ENCODE measurements at places on chromosomes 16 and 17.

DNA sequence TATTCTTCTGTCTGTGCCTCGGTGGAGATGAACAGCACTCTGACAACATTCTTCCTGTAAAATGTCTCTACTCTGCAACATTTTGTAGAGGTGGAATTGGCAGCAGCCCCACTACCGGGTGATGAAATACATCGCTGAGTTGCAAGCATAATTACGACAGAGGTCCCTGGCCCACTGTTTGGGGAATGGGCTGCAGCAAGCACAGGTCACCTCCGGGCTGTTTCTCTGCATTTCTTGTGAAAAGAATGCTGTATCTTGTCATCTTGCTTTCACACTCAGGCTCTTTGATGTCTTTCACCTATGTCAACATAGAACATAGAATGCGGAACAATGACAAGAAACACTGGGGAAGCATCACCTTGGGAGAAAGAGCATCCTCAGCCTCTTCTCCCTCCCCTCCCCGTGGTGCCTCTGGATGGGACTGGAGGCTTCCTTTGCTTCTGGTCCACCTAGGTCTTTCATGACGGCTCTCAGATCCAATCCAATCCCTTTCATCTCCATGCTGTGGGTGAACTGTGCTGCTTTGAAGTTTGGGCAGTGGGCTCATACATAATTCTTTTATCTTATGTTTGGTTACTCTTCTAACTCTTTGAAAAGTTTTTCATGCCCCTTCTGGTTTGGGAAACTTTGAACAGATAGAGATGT, 265.0 kb downstream of the PHKB start:
- DNase-seq = no peak

DNA sequence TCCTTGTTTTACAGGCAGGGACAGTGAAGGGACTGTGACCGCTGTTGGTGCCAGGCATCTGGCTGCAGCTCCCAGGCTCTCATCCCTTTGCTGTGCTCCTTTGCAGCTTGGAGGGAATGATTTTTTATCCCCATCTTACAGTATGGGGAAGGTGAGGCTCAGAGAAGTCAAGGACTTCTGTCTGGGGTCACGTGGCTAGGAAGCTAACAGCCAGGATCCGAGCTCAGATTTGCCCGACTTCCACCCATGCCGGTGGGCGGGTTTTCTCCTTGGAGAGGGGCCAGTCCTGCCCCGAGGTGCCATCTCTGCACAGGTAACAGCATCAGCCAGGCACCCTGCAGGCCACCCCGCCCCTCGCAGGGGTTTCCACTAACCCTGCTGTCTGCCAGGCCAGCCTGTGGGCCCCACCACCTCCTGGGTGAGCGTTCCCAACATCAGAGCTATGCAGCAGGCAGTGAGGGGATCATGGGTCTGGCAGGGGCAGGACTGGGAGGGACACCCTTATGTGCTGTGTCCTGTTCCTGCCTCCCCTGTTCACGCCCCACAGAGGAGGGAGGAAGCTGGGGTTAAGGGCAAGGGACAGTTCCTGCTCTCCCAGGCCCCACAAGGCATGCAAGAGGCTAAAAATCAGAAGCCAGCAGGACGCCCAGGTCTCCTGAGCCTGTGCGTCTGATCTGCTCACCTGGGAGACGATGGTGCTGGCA, 25.4 kb downstream of the JPH3 start:
- DNase-seq = no peak

GRCh38 chr16:87417528-87417910, 25.4 kb downstream of the MAP1LC3B start:
- no peak for DNase-seq

GRCh38 chr16:62657116-62657515, 620.9 kb upstream of the CDH8 start:
- DNase-seq = no peak

DNA sequence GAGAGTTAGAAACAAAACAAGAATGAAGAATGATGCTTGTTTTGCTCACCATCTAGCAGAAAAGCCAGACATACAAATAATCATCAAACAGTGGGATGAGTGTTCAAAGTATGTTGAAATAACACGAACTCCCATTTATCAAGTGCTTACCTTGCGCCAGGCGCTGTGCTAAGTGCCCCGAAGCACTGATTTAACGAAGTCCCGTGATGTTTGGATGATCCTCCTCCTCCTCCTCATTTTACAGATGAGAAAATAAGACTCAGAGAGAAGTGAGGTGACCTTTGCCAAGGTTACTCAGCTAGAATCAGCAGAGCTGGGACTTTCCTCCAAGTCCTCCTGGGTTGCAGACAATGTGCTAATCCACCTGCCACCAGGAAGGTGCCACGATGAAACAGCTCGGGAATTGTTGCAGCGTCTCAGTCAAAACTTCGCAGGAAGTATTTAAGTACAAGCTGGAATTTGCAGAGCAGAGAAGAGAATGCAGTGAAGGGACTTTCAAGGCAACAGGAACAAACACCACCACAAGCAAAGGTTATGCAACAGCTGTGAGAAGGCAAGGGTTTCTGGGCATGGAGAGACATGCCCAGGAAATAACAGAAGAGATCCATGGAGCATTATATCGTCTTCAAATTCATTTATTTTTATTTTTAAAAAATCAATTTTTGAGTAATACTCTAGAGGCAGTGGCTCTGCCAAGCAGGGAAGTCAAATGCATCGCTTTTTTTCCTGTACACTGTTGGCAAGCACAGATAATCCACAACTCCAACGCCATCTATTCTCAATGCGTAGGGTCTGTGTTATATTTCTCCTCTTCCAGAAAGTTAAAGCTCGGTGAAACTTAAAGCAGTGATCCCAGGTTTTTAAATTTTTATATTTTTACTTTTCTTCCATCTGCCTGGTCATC, 11.1 kb downstream of the PRCD start:
- no peak for DNase-seq

- DNase-seq = no peak
Measured at GRCh38 chr17:75684249-75684648, 17.1 kb downstream of the SAP30BP start.

DNA sequence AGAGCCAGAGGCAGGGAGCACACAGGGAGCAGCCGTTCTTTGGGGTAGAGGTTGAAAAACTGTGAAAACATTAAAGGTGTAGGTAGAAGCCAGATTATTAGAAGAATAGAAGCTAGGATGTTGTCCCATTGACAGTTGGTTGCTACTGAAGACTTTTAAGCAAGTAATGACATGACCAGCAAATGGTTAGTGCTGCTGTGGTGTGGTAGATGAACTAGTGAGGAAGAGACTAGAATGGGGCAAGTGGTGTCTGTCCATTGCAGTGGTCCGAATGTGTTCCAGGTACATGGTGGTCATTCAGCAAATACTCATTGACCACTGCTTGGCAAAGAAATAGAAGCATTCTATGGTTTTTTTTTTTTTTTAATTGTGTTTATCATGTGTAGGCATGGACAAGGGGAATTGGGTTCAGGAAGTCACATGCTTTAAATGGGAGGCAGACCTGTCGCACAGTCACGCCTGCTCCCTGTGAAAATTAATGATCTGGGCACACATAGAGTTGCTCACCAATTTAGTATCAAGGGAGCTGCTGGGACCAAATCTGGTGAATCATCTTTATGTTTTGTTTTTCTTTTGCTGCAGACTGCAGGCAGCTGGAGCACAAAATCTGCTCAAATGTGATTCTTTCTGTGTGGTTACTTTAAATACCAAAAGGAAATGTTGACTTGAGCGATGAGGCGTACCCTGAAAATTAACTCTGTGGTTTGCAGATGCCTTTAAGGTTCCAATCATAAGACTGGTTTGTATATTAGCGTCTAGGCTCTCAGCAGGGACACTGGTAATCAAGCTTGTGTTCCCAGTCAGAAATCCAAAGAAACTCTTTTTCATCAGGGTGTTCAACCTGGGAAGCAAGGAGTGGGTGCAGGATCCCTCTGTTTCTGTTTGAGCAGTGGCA, 30.7 kb downstream of the YPEL2 start:
- DNase-seq = no peak

GRCh38 chr16:71927383-71927782, 32.1 kb downstream of the IST1 start:
- DNase-seq = no peak

DNA sequence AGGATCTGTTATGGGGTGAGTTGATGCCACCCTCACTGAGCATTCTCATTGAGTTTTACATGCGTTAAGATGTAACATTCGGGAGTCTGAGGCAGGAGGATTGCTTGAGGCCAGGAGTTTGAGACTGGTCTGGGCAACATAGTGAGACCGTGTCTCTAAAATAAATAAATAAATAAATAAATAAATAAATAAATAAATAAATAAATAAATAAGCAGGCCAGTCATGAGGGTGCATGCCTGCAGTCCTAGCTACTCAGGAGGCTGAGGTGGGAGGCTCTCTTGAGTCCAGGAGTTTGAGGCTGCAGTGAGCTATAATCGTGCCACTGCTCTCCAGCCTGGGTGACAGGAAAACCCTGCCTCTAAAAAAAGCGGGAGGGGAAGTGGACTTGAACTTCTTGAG, 90.3 kb downstream of the SNX29 start:
- no peak for DNase-seq

DNA sequence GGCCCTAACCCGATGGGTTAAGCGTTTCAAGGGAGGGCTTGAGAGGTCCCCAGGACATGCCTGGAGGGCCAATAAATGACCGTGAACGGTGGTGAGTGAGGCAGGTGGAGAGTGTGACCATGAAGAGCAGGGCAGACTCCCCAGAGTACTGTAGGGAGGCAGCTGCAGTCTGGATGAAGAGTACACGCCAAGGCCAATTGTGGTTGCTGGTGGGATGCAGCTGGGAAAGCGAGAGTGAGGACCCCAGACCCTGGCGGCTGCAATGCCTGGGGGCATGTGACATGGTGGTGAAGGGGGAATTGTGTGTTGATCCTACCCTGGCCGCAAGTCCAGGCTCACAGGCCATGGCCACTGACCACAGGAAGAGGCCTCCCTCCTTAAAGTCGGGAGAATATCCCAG, 62.9 kb downstream of the TMEM235 start:
- no peak for DNase-seq

- no peak for DNase-seq
Measured at GRCh38 chr16:72664056-72664508, 383.8 kb downstream of the ZFHX3 start.

- no peak for DNase-seq
Measured at GRCh38 chr17:15350777-15351477, 9.5 kb upstream of the TEKT3 start.

- no peak for DNase-seq
Measured at GRCh38 chr17:14784997-14785696, 480.0 kb downstream of the PMP22 start.

GRCh38 chr16:9154567-9155410, 63.3 kb downstream of the HAPSTR1 start:
- no peak for DNase-seq

GRCh38 chr16:12582696-12583095, 221.0 kb downstream of the CPPED1 start:
- no peak for DNase-seq

- DNase-seq = no peak
Measured at GRCh38 chr17:58590377-58590776, 75.9 kb upstream of the MTMR4 start.

- no peak for DNase-seq
Measured at GRCh38 chr16:23532448-23532847, 22.2 kb upstream of the GGA2 start.

DNA sequence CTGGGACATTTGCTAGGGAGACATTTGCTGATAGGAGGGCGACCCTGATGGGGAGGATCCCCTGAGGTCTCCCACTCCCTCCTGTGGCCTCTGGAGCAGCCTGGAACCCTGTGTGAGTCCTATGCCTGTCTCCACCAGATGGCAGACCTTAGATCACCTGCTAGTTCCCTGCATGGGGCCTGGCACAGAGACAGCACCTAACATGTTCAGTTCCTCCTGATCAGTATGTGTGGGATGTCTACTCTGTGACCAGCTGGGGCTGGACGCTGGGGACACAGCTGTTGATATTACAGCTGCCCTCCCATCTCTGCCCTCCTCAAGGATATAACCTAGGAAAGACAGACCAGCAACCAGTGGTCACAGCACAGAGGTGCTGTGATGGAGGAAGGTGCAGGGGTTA, 1.1 kb upstream of the ADCY7 start:
- no peak for DNase-seq

DNA sequence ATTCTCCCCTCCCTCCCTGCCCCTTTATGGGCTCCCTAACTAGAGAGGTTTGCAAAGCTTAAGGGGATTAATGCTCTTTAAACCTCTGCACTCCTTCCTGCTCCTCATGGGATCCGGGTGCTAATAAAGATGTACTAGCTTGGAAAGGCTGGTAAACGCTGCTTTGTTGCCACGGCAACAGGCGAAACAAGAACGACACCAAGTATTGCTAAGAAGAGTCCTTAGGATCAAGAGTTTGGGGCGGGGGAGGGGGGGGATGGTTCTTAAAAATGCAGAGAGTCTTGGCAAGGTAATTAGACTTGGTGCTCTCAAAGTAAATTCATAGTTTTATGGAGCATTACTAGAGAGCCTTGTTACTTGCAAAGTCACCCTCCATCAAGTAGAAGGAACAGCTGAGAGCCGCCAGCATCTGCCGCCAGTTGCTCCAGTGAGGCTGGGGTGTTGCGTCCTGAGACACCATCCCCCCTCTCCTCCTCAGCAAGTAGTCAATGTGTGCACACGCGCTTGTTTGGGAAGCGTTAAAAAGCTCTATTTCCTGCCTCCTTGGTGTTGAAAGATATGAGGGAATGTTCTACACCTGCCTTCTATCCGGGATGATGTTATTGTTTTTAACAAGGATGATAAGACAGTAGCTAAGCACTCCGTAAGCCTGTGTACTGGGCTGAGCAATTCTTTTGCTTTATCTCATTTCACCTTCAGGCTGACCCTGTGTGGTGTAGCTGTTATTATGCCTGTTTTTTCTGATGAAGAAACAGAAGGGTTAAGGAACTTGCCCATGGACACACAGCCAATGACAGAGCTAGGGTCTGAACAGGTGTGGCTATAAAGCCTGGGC, 190.9 kb downstream of the CCDC182 start:
- no peak for DNase-seq

- DNase-seq = no peak
Measured at GRCh38 chr16:3576211-3576610, 992 bp downstream of the NLRC3 start.

DNA sequence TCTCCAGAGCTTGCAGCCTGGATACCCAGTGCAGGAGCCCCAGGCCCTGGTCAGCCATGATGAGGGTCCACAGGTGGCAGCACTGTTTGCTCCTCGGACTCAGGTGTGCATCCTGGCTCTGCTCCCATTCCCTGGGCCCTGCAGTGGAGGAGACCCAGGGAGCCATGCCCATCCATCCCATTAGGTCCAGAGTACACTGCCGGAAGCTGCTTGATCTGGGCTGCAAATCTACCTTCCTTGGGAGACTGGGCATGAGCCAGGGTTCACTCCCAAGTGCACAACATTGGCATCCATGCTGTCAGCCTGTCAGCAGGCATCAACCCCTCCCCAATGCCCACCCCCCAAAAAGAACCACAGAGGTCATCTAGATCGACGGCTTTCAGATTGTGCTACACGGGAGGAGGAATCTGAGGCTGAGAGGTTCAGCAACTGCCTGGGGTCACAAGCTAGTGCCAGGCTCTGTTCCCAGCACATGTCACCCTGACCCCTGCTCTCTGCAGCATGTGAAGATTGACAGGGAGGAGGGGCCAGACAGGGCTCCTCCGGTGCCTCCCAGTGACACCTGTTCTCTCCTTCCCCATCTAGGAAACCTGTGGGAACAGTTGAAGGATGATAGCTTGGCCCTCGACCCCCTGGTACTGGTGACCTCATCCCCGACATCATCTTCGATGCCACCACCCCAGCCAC, 15.7 kb downstream of the UNC119 start:
- DNase-seq = no peak

- no peak for DNase-seq
Measured at GRCh38 chr16:81706327-81707295, 72.5 kb upstream of the PLCG2 start.

- no peak for DNase-seq
Measured at GRCh38 chr17:2481760-2482159, 29.9 kb downstream of the METTL16 start.

GRCh38 chr16:54027062-54027461, 259.5 kb downstream of the IRX3 start:
- no peak for DNase-seq
